Activated CD8-positive, alpha-beta memory T cell treated with anti-CD3 and anti-CD28 coated beads for 1 hour (primary cell): ENCODE measurements at places on chromosomes 5 and 9.

DNA sequence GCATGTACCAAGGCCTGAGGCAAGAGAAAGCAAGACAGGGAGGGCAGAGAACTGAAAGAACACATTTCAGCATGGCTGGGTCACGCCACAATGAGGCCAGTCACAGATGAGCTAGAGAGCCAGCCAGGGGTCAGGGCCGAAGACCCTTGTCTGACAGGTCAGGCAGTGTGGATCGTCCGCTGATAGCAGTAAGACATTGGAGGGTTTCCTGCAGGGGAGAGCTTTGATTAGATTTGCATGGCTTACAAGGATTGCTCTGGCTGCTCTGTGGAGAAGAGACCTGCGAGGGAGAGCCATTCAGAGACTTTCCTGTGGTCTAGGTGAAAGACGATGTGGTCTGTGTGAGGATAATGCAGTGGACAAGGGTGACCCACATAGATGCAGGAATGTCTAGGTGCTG, 93.1 kb downstream of the RALGPS1 start:
- DNase-seq, result no peak

DNA sequence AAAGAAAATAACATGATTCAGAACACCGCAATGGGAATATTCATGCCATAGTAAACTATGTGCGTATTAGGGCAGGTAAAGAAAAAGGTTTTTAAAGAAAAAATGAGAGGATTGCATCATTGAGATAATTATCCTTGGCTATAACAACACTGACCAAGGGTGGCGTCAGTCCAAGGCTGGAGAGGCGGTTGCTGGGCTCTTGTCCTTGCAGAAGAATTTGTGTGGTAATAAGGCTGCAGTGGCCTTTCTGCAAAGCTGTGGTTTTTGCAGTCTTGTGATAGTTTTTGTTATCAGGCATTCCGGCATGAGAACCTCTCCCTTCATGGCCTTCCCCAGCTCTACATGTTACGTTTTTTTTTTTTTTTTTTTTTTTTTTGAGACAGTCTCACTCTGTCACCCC, 14.0 kb downstream of the BOD1 start:
- DNase-seq, result no peak

GRCh38 chr5:67259548-67260215, 63.1 kb upstream of the CD180 start:
- no peak for DNase-seq

DNA sequence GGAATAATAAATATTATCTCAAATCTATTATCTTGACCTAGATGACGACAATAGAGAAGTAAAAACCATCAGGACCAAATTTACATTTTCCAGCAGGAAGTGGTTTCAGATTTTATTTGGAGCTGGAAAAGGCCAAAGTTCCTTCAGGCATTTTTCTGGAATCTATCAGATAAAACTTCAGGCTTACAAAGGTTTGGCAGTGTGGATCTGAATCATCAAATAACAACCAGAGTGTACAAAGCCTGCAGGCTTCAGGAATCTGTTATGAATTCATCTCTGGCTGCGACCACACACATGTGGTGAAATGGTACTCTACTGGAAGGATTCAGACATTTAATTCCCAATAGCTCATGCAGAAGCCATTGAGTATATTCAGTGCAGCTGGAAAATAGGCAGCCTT, 726.4 kb upstream of the GRAMD2B start:
- no peak for DNase-seq

DNA sequence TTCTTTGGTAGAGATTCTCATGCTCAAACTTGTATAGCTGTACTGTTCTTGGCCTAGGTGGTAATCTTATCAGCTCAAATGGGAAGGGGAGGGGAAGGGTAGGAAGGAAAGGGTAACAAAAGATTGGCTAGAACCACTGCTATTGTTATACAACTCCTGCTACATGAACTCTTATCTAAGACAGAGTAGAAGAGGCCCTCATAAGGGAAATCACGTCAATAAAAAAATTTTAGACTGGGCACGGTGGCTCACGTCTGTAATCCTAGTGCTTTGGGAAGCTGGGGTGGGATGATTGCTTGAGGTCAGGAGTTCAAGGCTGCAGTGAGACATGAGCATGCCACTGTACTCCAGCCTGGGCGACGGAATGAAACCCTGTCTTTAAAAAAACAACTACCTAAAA, 15.9 kb downstream of the STOM start:
- no peak for DNase-seq

GRCh38 chr9:97548819-97549540, 47.5 kb downstream of the TMOD1 start:
- no peak for DNase-seq

DNA sequence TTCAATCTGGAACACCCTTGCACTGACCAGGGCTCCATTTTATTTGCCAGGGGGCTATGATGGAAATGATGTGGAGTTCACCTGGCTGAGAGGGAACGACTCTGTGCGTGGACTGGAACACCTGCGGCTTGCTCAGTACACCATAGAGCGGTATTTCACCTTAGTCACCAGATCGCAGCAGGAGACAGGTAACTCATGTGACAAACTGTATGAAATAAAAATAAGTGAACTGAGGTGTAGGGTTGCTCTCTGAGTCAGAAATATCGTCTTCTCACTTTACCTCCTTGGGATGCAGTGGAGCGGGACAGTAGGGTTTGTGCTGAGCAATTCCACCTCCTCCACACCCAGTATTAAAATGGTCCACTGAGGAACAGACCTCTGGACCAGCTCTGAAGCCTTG, 22.1 kb downstream of the GABRP start:
- DNase-seq, result no peak

GRCh38 chr5:133147411-133147810, 95.6 kb downstream of the HSPA4 start:
- DNase-seq, result no peak

DNA sequence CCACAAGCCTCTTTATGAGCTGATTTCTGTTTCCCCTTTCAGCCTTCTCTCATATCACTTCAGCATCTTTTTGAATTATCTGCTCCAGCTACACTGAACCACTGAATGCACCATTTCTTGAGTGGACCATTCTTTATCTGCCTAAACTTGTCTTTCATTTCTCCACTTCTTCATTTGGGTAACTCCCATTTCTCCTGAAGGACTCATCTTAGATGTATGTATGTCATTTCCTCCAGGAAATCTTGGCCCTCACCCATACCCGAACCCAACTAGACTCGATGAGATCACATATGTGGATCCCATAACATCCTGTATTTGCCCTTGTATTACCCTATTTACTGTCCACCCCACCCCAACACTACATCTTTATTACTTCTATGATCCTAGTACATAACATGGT, 249.8 kb downstream of the KIF4B start:
- DNase-seq, result no peak

GRCh38 chr9:31776471-31776870, 608.0 kb upstream of the ACO1 start:
- no peak for DNase-seq

- DNase-seq, result peak; percentile 92
Measured at GRCh38 chr5:91380491-91381238, 2.5 kb downstream of the ARRDC3 start.

DNA sequence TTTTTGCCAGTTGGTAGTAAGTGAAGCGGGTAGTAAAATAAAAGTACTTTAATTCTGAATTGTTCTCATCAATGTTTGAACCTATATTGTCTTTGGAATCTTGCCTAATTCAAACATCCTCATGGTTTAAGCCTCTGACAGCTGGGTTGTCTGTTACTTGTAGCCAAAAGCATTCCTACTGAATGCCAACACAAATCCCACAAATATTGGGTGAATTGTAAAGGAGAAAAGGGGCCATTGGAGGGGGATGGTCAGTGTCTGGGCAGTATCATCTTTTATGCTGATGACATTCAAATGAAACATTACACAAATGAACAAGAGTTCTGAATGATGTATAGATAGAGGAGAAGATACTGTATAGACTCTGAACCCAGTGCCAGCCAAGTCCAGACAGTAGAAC, 309.5 kb downstream of the OSTF1 start:
- DNase-seq, result no peak

- no peak for DNase-seq
Measured at GRCh38 chr9:136921307-136921706, 23.2 kb downstream of the FBXW5 start.

DNA sequence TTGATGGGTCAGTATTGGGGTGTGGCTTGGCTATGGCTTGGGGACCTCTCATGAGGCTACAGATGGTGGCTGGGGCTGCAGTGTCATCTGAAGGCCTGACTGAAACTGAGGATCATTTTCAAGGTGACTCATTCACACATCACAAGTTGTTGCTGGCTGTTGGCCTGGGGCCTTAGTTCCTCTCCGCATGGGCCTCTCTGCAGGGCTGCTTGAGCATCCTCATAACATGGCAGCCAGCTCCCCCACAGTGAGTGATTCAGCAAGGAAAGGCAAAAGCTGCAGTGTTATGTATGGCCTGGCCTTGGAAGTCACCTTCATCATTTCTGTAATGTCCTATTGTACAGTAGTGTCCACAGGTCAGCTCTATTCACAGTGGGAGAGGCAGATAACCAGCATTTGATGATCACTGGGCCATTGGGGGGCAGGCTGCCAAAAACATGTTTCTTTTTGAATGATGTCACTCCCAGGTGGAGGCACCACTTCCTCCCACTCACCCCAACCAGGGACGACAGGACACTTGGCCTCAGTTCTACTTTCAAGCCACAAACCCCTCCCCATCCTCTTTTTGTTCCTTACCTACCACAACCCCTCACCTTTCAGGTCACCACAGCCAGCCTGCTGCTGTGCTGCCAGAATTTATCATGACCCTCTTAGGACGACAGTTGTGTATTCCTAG, 14.4 kb downstream of the FGD3 start:
- no peak for DNase-seq
